ENCODE measurements at places on chromosomes 13 and 19. TPM values are rescaled to one million over a fixed set of nuclear protein-coding genes. Genes with fewer than 3 reads are reported as not detected.

DNA sequence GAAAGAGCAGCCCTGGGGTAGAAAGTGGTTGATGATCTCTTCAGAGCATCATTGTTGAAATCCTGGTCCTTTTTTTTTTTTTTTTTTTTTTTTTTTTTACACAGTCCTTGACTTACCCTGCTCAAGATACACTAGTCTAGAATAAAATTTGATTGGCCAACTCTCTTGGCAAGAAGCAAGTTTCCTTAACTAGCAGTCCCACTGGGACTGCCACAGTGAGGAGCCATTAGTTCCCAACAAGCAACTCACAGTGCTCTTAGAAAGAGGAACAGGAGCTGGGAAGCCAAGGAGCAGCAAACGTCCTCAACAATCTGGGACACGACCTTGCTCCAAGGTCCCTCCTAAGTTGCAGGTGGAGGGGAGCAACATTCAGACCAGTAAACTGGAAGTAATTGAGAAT lies 47.9 kb upstream of the INTS6 start:
- no peak for DNase-seq

DNA sequence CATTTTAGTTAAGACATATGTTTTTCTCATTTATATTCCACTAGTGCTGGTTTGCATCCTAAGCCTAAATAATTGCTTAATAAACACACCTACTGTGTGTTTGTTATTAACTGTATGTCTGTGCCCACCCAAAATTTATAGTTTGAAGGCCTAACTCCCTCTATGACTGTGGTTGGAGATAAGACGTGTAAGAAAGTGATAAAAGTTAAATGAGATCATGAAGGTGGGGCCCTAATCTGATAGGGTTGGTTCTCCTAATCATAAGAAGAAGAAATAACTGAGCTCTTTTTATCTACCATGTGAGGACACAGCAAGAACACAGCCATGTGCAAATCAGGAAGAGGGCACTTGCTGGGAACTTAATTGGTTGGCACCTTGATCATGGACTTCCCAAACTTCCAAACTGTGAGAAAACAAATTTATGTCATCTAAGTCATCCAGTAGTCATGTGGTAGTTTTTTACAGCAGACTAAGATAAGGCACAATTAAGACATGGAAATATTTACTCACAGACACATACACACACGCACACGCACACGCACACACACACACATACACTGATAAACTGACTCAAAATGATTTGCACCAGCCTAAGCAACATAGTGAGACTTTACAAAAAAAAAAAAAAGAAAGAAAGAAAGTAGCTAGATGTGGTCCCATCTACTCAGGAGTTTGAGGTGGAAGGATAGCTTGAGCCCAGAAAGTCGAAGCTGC lies 662.1 kb downstream of the PCDH9 start:
- no peak for DNase-seq

DNA sequence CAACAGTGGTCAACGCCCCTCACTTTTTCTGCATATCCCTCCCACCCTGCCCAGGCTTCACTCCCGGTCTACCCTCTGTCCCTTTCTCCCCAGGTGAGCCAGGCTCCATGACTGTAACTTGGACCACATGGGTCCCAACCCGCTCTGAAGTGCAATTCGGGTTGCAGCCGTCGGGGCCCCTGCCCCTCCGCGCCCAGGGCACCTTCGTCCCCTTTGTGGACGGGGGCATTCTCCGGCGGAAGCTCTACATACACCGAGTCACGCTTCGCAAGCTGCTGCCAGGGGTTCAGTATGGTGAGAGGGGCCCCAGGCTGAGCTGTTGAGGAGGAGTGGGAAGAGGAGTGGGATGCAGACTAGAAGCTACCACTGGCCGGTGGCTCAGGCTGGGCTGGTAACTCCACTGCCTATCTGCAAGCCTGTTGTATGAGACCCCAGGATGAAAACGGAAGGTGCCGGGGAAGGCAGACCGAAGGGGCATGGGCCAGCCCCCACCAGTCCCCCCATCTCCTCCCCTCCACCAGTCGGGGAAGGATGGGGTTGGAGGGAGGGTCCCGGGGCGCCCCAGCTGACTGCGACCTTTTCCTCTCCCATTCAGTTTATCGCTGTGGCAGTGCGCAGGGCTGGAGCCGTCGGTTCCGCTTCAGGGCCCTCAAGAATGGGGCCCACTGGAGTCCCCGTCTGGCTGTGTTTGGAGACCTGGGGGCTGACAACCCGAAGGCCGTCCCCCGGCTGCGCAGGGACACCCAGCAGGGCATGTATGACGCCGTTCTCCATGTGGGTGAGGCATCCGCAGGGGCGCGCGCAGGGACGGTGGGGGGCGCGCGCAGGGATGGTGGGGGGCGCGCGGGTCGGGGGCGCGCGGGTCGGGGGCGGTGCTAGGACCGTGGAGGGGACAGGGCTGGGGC lies 14.4 kb downstream of the ACP7 start:
- no peak for DNase-seq

- peak; percentile 46 for DNase-seq
Measured at GRCh38 chr13:20461860-20462532, 63.7 kb downstream of the CRYL1 start.

GRCh38 chr13:109868578-109869311 lies 82.4 kb upstream of the IRS2 start:
- DNase-seq = no peak

DNA sequence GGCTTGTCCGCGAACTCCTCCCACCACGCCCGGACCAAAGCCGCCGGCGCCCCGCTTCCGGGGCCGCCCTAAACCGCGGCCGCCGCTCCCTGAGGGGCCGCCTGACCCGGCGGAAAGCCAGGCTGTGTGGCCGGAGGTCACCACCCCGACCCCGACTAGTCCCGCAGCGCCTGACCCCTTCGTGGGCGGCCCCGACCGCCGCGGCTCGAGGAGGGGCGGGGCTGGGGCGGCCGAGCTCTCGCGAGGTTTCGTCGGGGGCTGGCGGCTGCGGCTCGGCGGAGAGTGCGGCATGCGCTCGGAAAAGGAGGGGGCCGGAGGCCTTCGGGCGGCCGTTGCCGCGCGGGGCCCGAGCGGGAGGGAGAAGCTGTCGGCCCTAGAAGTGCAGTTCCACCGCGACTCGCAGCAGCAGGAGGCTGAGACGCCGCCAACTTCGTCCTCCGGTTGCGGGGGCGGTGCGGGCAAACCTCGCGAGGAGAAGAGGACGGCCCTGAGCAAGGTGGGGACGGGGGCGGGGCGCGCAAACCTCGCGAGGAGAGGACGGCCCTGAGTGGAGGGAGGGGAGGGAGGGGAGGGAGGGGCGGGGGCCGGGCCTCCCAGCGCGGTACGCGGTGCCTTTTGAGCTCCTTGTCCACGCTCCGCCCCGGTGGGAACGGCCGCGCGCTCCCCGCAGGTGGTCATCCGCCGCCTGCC lies at the start of gene UPF3A:
Gene UPF3A, plus strand, starts transcription at position 251 of the 690 bp plus-strand sequence. Its CDS starts 39 bp downstream, at position 290.
- DNase-seq = peak; percentile 89

DNA sequence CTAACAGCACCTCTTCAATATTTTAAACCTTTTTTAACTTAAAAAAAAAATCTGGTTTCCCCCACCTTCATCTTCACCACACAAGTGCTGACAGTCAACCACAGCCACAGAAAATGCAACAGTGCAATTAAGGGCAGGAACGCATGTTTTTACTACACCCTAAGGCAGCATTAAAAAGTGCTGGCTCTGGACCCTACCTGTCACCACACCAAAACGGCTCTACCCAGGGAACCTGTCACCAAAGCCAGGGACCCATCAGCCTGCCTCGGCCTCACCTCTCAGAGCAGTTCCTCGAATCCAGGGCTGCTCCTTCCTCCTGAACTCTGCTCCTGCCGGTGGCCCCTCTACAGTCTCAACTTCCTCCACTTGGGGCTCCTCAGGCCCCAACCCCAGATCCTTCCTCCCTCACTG lies 22.5 kb upstream of the SLC35E1 start:
- DNase-seq = no peak

The CEACAM8 gene
- not detected for total RNA-seq

The CGB8 gene
- total RNA-seq = not detected

The ZNF610 gene
- 0.97 TPM for total RNA-seq

The COX7A1 gene
- 26.8 TPM for total RNA-seq

The PSG3 gene
- not detected for total RNA-seq

The RFPL4AL1 gene
- not detected for total RNA-seq

The ZBTB32 gene
- total RNA-seq = not detected

Measured in endothelial cell of umbilical vein (primary cell).